ENCODE measurements at places on chromosomes 2 and 18.
A peak's percentile ranks its signal among the peaks of the same experiment; 100 is the strongest.

DNA sequence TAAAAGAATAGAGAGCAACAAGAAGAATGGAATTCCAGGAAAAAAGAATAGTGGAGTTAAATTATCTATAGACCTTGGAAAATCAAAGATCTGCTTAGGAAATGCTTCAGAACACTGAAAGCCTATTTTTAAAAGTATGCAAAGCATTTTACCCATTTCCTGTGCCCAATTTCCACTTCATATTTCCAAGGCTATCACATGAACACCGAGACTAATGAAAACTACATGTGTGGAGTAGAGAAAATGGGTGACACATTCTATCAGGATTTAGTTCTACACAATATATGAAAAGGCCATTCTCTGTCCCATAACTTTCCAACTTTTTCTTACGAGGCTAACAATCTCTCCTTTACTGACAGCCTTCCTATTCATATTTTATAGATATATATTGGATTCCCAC, 279.4 kb downstream of the CCDC178 start:
- no peak for DNase-seq

DNA sequence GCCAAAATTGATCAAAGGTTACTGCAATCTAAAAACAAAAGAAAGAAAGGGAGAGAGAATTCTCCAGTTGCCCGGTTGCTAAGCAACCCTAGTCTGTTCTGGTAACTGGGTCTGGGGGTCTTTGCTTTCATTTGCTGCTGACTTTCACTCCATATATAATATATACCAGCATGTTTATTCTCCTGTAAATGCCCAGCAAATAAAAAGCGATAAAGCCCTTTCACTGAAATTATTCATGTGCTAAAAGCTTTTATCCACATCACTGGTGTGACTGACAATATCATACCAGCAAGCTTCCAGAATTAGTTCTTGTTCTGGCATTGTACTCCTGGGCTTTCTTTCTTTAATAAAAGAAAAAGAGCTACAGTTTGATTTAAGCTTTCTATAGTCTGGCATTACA, 75.5 kb upstream of the ST8SIA3 start:
- no peak for DNase-seq

DNA sequence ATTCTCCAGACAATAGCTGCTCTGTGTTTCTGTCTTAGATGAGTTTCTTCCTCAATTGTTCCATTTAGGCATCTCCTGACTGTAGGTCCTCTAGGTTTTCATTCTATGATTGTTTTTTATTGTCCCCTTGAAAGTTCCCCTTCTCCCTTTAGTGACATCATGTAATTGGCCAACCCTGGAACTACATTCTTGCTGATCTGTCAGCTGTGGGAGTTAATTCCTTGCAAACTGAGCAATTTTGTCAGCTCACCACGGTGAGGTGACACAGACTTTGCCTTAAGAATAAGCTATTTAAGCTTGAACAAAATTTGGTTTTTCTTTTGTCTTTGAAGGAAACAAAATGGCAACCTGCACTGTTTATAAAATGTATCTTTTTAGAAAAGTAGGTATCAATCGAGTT, 95.9 kb downstream of the TXNL1 start:
- no peak for DNase-seq

GRCh38 chr2:233235977-233236376, 15.5 kb upstream of the ATG16L1 start:
- no peak for DNase-seq

GRCh38 chr2:202376460-202377206, 506 bp downstream of the BMPR2 start:
- no peak for DNase-seq

GRCh38 chr18:40883271-40883670, 1071.8 kb upstream of the PIK3C3 start:
- no peak for DNase-seq

- no peak for DNase-seq
These were observed 170.2 kb downstream of the ZEB2 start for GRCh38 chr2:144349674-144350073.

DNA sequence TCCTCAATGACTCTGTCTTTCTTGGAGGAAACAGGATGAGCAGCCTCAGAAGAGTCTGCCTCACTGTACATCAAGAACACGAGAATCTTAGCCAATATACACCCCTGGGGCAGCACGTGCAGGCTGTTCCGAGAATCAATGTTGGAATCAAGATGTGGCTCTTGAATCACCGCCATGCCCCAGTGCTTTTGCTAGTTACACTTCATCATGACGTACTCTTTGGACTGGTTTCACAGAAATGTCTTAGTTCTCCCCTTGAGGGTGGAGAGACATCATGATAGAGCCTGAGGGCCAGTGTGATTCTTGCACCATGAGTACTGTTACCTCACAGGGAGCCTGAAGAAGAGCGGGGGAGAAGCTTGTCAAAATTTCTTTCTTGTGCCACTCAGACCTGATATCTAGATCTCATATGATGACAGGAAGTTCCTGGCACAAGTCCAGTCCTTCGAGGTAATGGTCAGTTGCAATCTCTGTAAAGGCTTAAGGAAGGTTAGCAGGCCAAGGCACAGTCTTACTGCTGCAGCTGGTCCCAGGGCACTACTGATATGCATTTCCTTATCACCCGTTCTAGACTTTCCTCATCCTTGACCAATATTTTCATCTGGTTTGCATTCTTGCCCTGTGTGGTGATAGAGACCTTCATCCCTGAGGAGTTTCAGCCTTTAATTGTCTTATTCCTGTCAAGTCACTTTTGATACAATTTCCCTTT, 28.2 kb upstream of the STAT4 start:
- DNase-seq: no peak

DNA sequence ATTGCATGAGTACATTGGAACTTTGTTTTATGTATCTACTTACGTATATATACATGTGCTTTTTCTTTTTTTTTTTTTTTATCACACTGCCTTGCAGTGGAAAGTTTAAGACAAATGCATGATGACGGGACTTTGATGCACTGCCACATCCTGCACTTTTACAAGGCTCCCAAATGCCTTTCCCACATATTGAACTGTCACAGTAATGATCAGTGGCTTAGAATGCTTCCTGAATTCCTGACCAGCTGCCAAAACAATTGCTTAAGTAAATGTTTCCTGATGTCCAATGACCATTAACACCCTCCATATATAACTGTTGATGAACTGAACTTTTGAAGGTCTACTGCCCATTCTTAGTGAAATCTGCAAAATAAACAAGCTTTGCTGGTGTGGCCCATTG, 60.2 kb downstream of the LYPD6B start:
- no peak for DNase-seq

DNA sequence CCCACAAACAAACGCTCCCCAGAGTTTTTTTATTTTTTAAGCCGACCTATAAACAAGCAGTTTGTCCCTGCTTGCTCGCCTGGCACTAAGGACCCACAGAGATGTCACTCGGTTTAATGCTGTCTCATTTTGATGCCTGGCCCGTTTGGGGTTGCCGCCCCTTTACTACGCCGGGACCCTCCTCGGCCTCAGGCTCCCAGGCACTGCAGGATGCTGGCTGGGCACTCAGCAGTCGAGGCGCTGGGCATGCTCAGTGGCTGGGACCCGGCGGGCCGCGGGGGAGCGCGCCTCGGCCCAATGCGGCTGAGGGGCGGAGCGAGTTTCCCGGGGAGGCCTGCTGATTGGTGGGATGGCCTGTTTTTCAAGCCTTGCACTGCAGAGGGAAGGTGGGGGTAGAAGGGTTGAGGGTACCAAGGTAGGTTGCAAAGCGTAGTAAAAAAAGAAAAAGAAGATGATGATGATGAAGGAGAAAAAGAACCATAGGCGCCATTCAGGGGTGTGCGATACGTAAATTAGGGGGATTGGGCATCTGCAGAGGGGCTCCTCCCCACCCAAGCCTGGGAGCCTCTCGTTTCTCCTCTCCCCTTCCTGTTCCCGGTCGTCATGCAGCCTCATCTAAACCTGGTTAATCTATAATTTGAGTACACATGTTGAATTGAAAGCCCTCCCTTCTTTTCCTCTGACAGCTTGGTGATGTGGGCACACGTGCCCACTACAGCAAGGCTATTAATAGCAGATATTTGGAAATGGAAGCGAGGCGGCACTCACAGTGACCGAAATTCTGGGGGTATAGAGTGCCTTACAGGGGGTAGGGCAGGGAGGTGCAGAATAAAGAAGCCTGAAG, 1.5 kb upstream of the IRS1 start:
- DNase-seq: peak; percentile 45

- no peak for DNase-seq
These were observed 13.6 kb downstream of the TCF23 start for GRCh38 chr2:27162151-27163121.

DNA sequence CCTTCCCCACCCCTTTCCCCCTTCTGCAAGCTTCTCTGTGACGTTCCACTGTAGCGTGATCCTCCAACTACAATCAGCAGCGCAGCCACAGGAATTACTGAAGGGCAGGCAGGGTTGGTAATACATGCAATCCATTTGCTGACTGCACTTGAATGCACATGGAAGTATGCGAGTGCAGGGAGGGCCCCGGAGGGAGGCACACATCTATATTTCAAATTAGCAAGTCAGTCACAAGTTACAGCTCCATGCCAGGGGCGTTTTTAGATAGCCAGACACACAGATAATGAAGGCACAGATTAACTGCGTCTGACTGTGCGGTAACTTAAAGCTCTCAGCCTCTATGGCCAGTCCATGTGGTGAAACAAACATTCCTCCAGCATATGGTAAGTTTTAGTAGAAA, 209.2 kb upstream of the GATA6 start:
- DNase-seq: no peak

DNA sequence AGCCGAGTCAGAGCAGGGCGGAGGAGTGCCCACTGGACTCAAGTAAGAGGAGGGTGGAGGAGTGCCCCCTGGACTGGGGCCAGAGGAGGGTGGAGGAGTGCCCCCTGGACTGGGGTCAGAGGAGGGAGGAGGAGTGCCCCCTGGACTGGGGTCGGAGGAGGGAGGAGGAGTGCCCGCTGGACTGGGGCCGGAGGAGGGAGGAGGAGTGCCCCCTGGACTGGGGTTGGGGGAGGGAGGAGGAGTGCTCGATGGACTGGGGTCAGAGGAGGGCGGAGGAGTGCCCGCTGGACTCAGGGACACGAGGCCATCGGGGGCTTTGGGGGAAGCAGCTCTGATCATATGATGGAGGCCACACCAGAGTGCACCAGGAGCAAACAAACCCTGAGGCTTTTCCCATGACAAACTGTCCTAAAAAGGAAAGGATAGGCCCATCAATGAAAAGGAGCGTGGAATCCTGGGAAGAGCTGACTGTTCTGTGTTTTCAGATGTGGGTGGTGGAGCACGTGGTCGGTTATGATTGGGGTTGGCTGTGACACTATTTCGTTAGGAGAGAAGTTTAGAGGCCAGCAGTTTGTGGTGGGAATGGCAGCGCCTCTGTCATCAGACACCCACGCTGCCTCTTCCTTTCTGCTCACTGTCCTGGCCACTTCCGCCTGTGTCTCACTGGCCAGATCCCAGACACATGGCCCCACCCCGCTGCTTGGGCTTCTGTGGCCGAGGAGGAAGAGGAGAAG, 24.5 kb upstream of the HPCAL1 start:
- DNase-seq: no peak

DNA sequence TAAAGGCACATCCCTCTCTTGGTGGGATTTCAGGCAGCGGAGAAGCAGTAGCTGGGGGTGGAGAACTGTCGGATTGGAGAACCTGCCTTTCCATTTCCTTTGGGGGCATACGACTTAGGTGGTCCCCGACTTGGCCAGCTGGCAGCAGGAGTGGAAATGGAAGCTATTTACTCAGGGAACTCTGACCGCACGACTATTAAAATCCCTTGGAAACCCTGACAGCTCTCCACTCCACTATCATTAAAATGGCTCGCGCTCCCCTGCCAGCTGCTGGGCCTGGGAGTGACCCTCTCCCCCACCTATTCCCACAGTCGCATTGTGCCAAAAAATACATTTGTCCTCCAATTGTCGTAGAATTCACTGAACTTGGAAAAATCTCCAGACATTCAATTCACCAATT, 77.7 kb upstream of the APCDD1 start:
- DNase-seq: no peak

DNA sequence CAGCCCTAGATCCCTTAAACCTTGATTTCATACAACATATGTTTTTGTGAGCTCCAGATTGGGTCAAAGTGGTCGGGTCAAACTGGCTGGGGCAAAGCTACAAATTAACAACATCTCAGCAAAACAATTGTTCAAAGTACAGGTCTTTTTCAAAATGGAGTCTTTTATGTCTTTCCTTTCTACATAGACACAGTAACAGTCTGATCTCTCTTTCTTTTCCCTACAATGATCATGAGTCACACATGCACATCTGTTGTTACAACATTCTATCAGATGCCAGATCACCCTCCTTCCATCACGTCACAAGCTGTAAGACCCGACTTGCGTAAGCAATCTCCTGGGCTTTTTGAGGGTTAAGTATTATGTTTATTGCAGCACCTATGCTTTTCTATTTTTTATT, 55.1 kb downstream of the RHOB start:
- no peak for DNase-seq

DNA sequence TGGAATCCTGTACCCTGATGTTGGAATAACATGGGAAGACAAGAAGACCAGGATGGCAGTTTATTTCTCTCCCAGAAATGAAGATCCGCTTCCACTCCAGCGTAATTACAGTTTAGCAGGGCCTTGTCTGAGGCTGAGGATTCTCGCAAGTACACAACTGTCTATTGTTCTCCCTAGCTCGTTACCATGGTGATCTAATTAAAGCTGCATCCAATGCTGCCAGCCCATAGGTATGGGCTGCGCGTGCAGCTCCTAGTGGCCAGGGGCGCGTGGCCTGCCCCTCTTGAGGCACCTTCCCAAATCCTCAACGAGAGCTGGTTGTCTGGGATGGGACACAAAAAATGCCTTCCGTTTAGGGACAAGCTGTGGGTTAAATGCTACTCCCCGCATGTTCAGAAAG, 344.9 kb downstream of the CYRIA start:
- no peak for DNase-seq

DNA sequence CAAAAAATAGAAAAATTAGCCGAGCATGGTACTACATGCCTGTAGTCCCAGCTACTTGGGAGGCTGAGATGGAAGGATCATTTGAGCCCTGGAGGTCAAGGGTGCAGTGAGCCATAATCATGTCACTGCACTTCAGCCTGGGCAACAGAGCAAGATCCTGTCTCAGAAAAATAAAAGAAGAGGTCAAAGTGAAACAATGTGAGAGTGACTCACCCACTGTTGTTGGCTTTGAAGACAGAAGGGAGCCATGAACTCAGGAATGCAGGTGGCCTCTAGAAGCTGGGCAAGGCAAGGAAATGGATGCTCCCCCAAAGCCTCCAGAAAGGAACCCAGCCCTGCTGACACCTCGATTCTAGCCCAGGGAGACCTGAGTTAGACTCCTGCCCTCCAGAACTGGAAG, 3.7 kb upstream of the TMEM214 start:
- no peak for DNase-seq

GRCh38 chr18:13043066-13043465, 51.9 kb downstream of the CEP192 start:
- no peak for DNase-seq

DNA sequence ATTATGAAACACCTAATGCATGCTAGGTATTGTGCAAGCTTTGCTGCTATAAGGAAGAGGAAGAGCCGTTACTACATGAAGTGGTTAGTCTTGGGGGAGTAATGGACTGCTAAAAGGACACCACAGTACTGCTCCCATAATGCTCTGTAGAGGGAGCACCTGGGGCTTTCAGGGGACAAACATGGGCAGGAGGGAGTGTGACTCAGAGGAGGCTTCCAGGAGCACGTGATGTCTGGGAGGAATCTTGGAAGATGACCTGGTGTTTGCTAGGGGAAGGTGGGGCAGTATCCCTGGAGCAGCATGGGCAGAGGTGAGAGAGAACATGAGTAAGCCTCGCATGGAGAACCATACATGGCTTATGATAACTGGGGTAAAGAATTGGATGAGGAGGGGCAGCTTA, 18.8 kb downstream of the MAPK4 start:
- DNase-seq: no peak

Data from stimulated activated CD8-positive, alpha-beta memory T cell treated with anti-CD3 and anti-CD28 coated beads, Interleukin-7, amount 100 ng/mL, for 1 hour (primary cell).